Stimulated activated CD8-positive, alpha-beta memory T cell treated with anti-CD3 and anti-CD28 coated beads, Interleukin-4, amount 100 ng/mL, for 4 hours (primary cell): ENCODE measurements at places on chromosomes 7 and 10.

- no peak for DNase-seq
These were observed 186.7 kb downstream of the CXCL12 start for GRCh38 chr10:44198096-44198779.

DNA sequence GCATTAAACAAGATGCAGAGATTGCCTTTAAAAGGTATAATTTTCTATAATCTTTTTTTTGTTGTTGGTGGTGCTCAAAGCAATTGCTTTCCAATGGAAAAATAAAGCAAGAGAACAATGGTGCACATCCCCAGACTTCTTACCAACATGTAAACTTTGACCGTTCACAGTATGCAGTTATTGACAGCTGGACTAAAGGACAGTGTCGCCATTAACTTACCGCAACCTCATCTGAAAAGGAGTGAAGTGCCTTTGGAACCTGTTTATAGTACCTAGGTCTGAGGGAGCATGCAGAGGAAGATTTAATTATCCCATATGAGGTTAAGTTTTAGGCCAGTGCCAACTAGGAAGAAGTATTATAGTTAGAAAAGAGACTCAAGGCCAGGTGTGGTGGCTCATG is 654.5 kb downstream of the PARD3 start:
- DNase-seq, result no peak

DNA sequence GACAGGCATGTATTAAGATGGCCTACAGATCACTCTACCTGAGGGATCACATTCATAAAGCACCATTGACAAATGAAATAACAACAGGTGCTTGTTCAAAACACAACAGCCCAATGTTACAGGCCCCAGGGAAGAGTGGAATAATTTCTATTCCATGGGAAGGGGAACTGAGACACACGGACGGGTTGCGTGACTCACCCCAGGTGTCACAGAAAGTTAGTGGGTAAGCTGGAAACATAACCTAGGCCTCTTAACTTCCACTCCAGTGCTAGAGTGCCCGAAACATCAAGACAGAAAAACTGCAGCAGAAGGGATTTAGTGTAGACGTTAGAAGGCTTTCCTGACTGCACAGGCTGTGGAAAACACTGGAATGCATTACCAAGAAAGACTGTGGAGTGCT is 48.3 kb downstream of the SLC37A3 start:
- DNase-seq, result no peak

DNA sequence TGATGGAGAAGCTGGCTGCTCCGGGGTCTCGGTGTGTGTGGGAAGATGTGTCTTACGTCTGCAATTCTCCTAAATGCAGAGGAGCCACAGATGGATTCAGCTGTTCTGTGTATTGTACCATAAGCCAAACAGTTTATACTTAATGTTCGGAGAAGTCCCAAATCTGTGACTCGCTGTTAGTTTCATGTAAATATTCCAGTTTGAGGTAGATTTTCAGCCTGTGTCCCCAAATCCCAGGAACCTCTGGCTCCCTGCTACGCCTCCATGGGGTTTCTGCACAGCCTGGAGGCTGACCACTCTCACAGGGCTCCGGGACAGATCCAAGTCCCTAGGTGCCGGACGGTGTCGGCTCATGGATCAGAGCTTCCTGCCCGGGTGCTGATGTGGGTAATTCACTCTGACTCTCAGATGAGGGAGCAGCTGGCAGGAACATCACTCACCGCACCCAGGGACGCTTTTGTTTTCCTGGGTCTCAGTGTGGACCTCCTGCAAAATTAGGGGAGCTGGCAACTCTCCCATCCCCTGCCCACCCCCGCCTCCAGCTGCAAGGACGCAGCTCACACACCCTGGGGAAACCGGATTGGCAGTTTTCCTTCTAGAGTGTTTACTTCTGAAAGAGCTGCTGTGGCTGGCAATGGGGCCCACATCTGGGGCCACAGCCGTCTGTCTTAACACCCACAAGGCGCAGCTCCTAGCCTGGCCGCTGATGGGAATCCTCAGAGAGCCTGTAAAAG is 421.1 kb upstream of the FOXK1 start:
- no peak for DNase-seq

DNA sequence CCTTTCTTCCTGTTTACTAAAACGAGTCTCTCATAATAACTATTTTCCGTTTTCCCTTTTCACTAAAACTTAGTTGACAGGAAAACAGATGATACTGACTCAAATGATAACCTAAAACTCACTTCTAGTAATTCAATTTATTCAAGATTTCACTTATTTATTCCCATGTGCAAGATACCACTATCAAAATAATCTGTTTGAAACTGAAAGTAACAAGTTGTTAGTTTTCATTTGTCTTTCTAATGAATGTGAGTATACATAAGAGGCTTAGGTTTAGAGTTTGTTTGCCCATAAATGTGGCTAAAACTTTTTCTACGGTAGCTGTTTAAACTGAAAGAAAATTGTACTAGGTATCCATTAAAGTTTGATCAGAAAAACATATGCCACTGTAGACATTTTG is 314.9 kb upstream of the STEAP1 start:
- no peak for DNase-seq

- no peak for DNase-seq
These were observed 12.6 kb downstream of the HOXA4 start for GRCh38 chr7:27117887-27118491.

DNA sequence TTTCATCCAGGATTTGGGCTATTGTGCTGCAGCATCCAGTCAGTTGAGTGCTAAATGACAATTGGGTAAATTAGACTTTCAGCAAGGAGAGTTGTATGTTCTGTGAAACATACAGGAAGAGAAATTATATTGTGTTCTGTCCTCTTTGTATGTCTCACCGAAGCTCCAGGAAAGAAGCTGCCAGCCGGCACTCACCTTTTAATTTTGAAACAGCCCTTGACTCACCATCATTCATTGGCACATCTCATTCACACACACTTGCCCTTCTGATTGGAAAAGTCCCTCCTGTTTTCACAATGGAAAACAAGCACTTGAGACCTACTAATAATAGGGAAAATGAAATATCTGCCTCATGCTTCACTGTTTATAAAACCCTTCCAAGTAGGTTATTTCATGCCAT is 495.6 kb downstream of the RPS24 start:
- DNase-seq, result no peak

- DNase-seq, result no peak
These were observed 24.6 kb upstream of the BET1 start for GRCh38 chr7:94028768-94029167.

DNA sequence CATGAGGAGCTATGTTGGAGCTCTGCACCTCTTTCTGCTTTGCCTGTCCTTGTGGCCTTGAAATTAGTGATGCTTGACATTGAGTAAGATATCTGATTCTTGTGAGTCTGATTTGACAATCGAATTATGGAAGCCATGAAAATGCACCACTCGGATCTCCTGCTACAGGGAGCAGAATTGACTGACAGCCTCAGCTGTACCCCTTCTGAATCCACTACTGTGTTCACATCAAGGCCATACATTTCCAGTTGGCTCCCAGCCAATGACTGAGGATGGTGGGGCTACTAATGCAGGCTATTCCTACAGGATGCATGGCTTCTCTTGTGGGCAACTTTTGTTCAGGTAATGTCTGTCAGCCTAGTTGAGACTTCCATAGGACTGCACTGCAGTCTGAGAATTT is 321.9 kb downstream of the REEP3 start:
- no peak for DNase-seq

DNA sequence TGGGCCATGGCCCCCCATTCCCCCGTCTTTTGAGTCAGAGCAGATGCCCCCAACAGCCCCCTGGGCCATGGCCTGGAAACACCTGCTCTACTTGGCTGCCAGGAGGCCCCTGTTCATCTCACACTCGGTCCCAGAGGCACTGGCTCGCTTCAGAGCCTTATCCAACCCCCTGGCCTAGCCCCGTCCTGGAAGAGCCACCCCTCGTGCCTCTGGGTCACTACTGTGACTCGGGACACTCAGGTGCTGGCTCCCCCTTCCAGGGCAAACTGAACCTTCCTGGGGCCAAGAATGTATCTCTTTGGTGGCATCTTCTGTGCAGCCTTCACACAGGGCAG is 7.0 kb downstream of the POLR2J start:
- DNase-seq, result no peak

- no peak for DNase-seq
These were observed 69.2 kb downstream of the PHYHIPL start for GRCh38 chr10:59245686-59246085.

GRCh38 chr10:74912682-74913081 is 86.3 kb downstream of the KAT6B start:
- no peak for DNase-seq

- DNase-seq, result no peak
These were observed 13.0 kb upstream of the AKR1E2 start for GRCh38 chr10:4813023-4813422.

- no peak for DNase-seq
These were observed 19.7 kb upstream of the GDI2 start for GRCh38 chr10:5832946-5833345.

GRCh38 chr7:140619176-140619575 is 21.4 kb downstream of the DENND2A start:
- no peak for DNase-seq

DNA sequence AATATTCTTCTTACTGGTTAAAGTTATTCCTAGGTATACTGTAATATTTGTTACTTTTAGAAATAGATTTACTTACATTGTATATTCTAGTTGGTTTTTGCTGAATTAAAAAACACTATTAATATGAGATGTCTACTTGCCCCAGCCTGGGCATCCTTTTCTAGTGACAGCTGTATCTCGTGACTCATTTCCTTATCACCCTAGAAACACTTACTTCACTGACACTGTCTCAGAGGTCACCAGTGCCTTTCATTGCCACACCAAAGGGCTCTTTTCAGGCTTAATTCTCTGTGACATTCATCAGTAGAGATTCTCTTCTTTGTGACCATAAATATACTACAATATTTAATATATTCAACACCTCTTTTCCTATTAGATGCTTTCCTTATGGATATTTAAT is 194.7 kb downstream of the GALNT17 start:
- no peak for DNase-seq

GRCh38 chr7:54426406-54426805 is 115.8 kb upstream of the VSTM2A start:
- DNase-seq, result no peak

DNA sequence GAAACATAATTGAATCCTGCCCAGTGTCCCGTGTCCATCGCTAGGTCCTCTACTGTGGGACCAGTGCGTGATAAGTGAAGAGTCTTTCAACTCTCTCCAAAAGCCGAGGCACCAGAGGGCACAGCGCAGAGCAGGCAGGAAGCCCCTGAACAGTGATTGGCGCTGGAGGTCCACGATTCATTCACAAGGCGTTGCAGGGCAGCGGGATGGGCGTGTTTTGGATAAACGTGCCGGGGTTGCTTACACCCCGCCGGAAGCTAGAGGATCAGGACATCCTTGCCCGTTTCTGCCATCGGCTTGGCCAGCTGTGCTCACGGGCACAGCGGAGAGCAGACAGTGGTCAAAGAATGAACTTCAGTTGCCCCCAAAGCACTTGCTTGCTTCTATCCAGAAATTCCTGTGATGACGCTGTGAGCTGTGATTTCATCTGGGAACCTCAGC is 86.0 kb upstream of the PFKP start:
- no peak for DNase-seq

DNA sequence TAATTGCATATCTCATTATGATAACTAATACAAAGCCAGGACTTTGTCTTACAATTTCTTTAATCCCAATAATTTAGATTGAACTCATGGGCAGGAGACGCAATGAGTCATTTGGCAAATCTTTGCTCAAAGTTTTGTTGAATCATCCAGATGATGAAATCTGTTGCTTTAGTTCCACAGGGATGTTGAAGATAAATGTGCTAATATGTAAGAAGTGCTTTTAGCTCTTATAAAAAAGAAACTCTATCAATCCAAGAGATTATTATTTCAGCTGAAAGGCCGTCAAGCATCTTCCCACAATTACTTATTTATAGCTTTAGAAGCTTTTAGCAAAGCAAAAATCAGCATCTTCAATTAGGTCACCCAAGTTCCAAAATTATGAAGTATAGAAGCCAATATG is 36.8 kb upstream of the ANK3 start:
- no peak for DNase-seq

GRCh38 chr7:5284304-5285281 is 1.9 kb downstream of the SLC29A4 start:
- DNase-seq, result no peak

- DNase-seq, result no peak
These were observed 3.2 kb downstream of the CDH23 start for GRCh38 chr10:71399946-71400345.

DNA sequence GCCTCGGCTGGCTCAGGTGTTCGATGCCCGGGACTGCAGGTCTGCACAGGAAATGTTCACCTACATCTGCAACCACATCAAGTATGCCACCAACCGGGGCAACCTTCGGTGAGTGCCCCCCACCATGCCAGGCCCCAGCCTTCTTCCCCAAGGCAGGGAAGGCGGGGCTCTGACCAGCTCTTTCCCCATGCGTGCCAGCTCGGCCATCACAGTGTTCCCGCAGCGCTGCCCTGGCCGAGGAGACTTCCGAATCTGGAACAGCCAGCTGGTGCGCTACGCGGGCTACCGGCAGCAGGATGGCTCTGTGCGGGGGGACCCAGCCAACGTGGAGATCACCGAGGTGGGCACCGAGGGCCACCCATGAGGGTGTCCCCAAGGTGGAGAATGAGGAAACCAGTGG is 7.5 kb downstream of the NOS3 start:
- DNase-seq, result no peak

- no peak for DNase-seq
These were observed 115.4 kb downstream of the ZMIZ1 start for GRCh38 chr10:79184145-79184625.

DNA sequence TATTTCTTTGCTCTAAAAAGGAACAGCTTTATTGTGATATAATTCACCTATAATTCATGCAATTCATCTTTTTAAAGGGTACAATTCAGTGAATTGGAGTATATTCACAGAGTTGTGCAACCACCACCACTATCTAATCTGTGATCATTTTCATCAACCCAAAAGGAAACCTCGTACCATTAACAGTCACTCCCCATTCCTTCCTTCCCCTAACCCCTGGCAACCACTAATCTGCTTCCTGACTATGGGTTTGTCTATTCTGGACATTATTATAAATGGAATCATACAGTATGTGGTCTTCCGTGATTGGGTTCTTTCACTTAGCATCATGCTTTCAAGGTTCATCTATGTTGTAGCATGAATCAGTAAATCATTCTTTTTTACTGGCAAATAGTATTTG is 52.3 kb downstream of the MKI67 start:
- no peak for DNase-seq

DNA sequence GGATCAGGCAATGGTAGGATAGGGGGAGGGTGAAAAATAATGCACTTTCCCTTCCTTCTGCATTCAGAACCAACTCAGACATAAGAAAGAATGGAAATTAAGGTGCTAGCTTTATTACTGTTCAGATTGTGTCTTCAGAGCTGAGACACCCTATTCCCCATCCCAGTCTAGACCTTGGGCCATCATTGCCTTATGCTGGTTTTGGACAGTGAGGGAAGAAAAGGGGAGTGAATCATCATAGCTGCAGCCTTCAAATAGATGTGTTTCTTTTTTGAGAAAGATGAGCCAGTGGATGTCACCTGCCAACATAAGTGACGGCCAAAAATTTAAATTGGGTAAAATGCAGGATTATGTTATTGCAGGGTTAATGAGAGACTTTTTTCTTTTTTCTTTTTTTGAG is 27.0 kb upstream of the TOMM7 start:
- no peak for DNase-seq
